Skeletal muscle cell (primary cell): ENCODE measurements at places on chromosomes 11 and 22.

GRCh38 chr11:128522943-128523518 is 64.3 kb downstream of the ETS1 start:
- DNase-seq = no peak

- no peak for DNase-seq
Observed at GRCh38 chr11:5046226-5046625, at the start of gene OR52J3. Gene OR52J3 (plus strand): TSS chr11:5046526. CDS start chr11:5046526, 0 bp downstream.

DNA sequence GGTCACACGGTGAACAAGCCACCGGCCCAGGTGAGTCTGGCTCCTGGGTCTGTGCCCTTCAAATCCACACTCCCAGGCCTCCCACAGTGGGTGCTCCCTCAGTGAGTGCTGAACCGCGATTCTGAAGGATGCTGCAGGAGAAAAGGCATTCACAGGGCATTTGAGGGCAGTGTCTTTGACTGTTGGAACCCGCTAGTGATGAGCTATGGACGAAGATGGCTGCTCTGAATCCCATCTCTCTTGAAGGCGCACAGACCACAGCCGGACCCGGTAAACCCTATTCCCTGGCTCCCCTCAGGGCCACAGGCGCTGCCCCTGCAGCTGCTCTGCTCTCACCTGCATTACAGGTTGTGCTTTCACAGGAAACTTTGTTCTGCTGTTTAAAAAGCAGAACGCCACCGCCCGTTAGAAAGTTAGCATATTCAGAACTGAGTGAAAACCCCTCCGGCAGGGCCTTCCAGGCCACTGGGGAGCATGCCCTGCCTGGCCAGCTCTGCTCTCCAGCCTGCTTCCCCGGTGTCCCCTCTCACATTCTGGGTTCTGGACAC is 3.2 kb downstream of the LRRC32 start:
- DNase-seq = no peak

GRCh38 chr11:2432171-2432621 is 12.1 kb downstream of the TRPM5 start:
- no peak for DNase-seq

GRCh38 chr11:112968941-112969713 is 7.9 kb downstream of the NCAM1 start:
- DNase-seq = peak; percentile 52

DNA sequence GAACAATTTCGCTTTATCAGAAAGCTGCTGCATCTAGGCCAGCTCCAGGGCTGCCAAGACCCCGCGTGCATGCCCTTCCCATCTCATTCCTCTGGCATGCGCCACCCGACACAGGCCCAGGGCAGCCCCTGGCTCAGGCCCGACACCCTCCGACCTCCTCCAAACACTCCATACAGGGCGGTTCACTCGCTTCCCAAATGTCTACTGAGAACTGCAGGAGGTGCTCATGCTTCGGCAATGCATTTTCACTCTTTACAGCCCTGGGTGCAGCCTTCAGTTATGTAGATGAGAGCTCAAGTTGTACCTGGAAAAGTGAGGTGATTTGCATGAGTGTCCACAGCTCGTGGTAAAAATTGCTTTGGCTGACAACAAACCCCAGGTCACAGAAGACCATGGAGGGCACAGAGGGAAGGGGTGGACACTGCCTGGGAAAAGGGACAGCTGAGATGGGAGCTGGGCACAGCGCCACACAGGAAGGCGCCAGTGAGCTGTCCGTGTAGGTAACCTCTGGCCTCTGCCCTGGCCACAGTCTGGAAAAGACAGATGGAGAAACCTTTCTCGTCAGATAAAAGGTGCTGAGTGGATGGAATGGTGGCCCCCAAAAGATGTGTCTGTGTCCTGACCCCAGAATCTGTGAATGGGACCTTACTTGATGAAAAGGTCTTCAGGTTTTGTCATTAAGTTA is 1351.9 kb downstream of the BRD1 start:
- no peak for DNase-seq

DNA sequence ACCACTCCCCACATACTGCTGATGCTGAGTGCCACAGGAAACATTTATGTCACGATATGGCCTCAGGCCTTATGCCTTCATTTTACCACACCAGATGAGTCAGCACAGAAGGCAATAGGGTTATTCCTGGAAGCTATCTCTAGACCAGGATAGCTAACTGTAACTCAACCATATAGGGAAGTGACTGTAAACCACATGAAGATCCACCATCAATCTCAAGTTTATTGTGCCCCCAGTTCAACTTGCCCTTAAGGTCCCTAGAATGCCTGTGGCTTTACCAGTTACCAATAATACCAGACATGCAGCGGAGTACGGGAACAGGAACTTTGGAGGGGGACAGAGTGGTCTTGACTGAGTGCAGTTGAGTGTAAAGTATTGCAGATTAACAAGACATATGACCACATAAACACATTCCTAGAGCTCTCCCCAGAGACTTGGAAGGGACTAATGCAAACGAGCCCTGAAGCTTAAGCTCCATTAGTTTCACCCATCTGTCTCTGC is 180.9 kb downstream of the KIF18A start:
- peak; percentile 81 for DNase-seq

GRCh38 chr22:24063986-24064385 is 52.9 kb downstream of the CABIN1 start:
- DNase-seq = no peak

DNA sequence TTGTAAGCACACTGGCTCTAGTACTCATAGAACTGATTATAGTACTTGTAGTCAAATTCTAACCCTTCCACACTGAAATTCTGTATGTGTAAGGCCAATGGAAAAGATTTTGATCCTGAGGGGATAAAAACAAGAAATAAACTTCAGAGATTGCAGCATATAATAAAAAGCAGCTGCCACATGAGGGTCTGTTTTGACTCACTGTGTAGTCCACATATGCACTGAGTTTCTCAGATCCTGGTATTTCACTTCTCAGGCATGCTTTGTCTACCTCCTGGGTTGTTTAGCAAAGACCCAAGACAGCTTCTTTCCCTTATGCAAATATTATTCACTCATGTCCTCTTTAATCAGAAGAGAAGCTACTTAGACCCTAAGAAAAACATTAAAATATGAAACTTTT is 71.1 kb upstream of the SLC5A12 start:
- DNase-seq = no peak
